ENCODE measurements at places on chromosomes 5 and 9.

GRCh38 chr5:173622183-173623047, 6.0 kb upstream of the BOD1 start:
- no peak for DNase-seq

DNA sequence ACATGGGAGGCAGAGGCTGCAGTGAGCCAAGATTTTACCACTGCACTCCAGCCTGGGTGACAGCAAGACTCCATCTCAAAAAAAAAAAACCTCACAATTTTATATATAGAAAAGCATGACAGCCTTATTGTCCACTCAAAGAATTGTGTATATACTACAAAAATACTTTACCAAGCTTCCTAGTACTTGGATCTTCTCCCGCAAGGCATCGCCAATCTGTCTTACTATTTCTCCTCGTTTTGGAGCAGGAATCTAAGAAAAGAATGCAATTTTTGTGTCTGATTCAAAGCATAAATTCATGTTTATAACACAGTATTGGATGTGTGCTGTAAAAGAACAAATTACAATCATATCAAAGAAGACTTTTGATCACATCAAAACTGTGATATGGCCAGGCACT, 11.3 kb downstream of the ALDH7A1 start:
- DNase-seq = no peak

DNA sequence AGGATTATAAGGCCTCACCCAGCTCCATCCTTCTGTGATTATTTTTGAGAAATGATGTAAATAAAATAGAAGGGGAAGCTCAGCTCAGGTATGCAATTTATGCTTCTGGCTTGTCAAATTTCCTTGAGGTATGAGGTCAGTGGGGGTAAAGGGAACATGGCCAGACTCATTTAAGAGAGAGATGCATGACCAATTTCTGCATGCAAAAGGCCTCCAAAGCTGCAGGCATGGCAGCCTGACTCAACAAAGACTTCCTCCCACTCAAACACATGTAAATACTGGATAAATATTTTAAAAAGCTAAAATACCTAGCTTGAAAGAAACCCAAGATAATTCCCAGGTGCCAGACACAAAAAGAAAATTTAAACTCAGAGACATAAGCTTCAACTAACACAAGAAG, 101.4 kb upstream of the SLC1A3 start:
- no peak for DNase-seq

- DNase-seq = no peak
Observed at GRCh38 chr5:73388740-73389139, 59.8 kb downstream of the FOXD1 start.

DNA sequence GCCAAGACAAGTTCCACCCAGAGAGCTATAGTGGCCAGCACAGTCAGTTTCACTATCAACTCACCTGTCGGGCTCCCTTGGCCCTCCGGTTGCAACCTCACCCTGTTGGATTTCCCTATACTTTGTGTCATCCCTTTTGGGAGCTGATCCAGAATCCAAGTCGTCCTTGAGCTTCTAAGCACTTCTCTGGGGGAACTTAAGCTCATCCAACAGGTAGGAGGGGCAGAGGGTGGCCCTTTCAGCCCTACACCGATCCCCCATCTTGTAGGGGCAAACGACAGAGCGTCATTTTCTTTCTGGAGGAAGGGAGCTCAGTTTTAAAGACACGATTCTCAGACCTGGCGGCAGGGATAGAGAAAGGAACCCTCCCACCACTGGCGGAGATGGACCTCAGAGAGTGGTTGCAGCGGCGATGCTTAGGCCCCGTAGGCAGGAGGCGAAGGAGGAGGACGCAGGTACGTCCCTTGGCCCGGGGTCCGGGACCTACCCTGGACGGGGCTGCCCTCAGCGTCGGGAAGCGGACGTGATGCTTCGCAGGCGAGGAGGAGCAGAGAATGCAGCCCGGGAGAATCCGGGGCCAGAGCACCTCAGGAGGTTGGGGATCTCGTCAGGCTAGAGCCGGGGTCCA, 519 bp downstream of the ZER1 start:
- no peak for DNase-seq

DNA sequence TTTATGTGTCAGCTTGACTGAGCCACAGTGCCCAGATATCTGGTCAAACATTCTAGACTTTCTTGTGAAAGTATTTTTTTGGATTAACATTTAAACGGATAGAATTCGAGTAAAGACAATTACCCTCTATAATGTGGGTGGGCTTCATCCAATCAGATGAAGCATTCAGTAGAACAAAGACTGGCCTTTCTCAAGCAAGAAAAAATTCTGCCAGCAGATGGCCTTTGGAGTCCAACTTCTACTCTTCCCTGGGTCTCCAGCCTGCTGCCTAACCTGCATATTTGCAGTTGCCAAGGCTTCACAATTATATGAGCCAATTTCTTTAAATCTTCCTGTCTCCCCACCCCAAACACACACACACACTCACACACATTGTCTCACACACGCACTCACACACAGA, 86.4 kb downstream of the MED10 start:
- no peak for DNase-seq

DNA sequence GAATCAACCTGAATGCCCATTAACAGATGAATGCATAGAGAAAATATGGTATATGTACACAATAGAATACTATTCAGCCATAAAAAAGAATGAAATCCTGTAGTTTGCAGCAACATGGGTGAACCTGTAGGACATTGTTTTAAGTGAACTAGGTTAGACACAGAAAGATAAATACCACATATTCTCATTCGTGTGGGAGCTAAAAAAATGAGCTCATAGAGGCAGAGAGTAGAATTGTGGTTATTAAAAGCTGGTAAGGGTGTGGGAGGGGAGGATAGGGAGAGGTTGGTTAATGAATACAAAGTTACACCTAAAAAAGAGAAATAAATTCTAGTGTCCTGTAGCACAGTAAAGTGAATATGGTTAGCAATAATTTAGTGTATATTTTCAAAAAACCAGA, 23.5 kb downstream of the PTTG1 start:
- DNase-seq = no peak

DNA sequence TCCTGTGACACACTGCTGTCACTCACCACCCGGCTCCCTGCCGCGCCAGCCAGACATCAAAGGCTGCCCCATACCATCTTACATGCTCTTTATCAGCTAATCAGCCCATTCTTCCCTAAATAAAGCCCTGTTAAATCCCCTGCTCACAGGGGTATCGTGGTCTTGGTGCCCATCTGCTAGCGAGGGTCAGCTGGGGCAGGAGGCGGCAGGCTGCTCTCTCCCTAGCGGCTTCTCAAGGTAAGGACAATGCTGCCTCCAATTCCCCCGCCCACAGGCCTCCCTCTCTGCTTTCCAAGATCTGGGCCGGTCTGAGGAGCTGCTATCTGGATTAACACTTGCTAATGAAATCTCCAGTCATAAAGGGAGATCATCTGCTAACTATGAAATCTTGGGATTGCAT, 26.8 kb downstream of the BARHL1 start:
- no peak for DNase-seq

- peak; percentile 81 for DNase-seq
Observed at GRCh38 chr9:134325813-134326723, at the start of gene RXRA. Gene RXRA, plus strand, starts transcription at chr9:134326455. Its CDS starts 177 bp downstream, at chr9:134326632.

DNA sequence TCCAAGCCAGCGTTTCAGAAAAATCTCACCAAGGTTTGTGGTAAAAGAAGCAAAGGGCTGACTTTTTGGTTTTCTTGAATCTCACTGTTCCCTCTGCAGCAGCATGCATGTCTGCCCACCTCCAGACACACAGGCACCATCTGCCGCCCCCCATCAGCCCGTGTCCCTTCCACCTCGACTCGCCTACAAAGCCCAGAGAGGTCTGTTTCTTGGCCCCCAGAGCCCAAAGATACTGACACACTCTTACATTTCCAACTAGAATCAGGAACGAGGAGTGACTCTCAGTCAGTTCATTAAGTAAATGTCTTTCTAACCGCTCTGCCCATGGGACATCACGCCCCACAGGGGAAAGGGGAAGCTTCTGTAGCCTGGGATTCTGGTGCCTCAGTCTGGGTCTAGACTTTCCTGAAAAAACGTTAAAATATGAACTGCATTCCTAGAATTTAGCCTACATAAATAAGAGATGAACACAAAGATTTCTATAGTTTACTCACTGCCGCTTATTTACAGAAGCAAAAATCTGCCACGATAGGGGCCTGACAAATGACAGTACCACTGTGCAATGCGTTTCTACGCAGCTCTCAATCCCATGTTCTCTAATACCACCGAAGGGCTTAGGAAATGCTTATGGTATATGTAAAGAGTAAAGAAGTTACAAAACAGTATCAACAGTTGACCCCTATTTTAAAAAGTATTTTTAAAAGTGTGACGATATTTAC, 4.1 kb downstream of the IL4 start:
- no peak for DNase-seq

GRCh38 chr5:113804264-113804663, 290.8 kb downstream of the YTHDC2 start:
- DNase-seq = no peak

GRCh38 chr5:38555354-38556087, 925 bp downstream of the LIFR start:
- DNase-seq = no peak

DNA sequence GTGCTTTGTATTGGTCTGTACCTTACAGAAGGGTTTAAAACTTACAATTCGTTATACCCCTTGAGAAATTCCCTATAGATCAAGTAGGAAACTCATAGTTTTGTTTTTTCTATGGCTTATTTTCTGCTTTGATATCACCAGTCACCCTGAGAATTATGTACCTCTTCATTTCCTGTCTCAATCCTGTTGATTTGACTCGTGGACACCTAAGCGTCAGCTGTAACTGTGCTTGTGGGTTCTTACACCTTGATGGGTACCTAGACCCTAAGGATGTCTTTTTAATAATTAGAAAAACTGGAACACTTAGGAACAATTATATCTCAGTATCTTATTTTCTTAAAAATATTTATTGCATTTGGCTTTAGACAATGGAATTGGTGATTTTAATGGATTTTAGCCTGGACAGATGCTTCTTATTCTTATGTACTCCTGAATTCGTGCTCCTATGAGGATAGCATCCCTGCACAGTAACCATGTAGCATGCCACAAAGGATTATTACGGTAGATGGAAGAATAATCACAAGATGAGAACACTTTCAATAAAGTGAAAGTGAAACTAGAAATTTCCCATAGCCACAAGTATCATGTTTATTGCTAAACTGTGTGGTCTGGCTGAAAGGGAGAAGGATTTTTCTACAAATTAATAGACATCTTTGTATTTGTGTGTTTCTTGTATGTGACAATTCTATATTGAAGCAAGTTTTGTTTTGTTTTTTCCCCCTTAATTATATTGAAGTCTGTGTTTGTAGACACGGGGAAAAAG, 1920.3 kb upstream of the WWC1 start:
- DNase-seq = no peak

DNA sequence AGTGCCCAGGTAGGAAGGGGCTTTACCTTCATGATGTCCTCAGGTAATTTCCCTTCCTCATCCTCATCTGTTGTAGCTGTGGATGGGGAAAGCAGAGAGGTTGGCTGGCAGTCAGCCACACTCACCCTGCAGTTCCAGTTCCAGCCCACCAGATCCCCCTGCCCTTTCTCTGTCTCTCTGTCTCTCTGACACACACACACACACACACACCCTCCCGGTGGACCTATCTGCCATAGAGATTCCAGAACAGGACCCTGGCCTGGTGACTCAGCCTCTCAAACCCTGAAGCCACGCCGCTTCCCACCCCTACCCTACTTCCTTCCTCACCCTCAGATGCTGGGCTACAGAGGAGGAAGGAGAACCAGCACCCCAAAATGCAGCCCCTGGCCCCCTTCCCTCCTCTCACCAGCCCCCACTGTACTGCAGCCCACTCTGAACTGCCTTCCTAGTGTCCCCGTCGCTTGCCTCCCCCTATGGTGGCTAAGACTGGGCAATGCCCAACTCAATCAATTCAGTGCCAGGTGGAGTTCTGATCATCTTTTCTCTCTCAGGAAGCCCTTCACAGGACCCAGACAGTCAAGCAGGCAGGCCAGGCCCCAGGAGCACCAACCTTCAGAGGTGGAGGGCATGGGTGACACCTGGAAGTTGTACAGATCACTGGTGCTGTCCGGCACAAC, 4.8 kb downstream of the IRF1 start:
- no peak for DNase-seq

- DNase-seq = no peak
Observed at GRCh38 chr9:97866848-97867247, 13.8 kb downstream of the FOXE1 start.

GRCh38 chr9:130626249-130626996, 38.0 kb upstream of the PRDM12 start:
- DNase-seq = no peak

DNA sequence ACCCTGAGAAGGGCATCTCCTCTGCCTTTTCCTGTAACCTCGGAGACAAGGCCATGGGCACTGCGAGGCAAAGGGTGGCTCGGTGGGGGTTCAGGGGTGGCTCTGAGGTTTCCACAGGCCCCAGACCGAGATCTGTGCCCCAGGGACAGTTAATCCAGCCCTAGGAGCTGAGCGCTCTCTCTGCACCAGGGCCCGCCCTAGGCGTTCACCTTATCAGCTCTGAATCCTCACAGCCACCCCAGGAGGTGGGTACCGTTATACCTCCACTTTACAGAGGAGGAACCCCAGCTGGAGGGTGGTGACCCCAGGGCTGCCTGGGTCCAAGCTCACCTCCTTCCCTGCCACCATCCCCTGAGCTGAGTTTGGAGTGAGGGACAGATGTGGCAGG, 2.3 kb upstream of the ENG start:
- no peak for DNase-seq

GRCh38 chr9:132451276-132451675, 41.3 kb downstream of the CFAP77 start:
- DNase-seq = no peak

GRCh38 chr9:5895782-5896181, 5.1 kb downstream of the MLANA start:
- no peak for DNase-seq

GRCh38 chr5:159163027-159163700, 46.2 kb downstream of the RNF145 start:
- DNase-seq = no peak

GRCh38 chr5:16918891-16919671, 17.0 kb downstream of the MYO10 start:
- no peak for DNase-seq

GRCh38 chr9:133509179-133510083, 15.3 kb downstream of the MYMK start:
- DNase-seq = no peak
